HS-5 (cell line): ENCODE measurements at places on chromosomes 7 and 10.
A peak's percentile ranks its signal among the peaks of the same experiment; 100 is the strongest.

DNA sequence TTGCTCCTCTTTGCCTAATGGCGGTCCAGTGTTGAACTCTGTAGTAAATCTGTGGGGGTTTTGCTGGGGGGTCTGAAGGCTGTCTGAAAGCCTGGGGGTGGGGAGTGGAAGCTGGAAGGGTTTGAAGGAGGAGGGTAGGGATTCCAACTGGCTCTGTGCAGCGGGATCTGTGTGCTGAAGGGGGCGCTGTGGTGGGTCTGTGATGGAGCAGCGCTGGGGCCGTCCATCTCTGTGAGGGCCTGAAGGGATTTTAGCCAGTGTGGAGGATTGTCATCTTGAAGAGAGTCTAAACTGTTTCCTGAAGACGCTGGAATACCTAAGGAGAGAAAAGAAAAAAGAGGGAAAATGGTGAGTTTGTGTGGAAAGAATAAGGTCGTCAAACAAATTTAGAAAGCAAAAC, 129.2 kb downstream of the STRA8 start:
- no peak for DNase-seq

DNA sequence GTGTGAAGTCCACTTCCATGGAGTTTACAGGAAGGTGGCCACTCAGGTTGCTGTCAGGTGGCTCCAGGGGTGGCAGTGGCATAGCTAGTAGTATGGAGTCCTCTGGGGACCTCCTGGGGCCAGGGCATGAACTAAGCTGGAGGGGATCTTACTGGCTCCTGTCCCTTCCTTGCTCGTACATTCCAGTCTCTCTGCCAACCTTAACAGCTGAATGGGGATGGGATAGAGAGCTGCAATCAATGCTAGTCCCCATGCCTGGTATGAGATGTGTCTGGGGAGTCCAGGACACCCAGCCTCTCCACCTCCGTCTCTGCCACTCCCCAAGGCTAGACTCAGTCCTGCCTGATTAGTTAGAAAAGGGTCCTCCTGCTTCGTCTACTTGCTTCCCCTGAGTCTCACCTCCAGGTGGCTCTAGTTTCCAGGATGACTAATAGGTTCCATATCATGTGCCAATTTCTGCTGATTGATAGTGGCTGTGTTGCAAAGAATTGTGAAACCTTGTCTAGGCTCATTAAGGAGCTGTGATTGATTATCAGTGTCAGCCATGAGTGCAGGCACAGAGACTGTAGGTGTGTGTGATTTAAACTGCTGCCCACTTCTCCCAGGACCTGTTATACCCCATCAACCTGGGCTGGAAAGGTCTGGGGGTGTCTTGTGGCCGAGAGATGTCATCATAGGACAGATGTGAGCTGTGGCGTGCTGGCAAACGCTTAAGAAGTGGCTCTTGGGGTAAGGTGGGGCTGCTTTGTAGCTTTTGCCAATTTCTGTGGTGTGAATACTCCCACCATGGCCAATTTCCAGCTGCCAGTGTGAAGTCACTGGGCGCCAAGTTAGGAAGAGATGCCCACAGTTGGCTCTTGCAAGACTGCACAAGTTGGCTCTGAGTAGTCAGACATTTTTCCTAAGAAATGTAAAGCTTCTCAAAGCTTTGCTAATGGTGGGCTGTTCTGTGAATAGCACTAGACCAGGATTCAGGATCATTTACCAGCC, 59.8 kb downstream of the COL13A1 start:
- peak; percentile 93 for DNase-seq

GRCh38 chr7:24723178-24723530, 34.1 kb downstream of the GSDME start:
- DNase-seq, result no peak

- no peak for DNase-seq
These were observed 35.9 kb upstream of the AP5Z1 start for GRCh38 chr7:4739528-4739992.

DNA sequence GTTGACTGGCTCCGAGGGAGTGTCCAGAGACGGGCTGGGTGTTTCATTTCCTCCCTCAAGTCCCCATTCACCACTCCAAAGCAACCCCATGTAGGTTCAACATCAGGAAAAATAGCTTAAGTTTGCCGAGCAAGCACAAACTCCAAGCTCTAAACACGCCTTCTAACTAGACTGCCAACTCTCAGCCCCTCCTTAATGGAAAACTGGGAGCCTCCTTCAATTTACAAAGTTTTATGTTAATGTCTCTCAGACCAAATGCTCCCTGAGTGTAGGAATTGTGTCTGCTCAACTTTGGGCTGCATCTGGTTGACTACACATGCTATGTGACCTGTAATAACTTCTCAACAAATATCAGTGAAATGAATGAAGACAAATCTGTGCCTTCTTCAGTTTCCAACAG, 87.5 kb downstream of the FAM204A start:
- DNase-seq, result no peak

DNA sequence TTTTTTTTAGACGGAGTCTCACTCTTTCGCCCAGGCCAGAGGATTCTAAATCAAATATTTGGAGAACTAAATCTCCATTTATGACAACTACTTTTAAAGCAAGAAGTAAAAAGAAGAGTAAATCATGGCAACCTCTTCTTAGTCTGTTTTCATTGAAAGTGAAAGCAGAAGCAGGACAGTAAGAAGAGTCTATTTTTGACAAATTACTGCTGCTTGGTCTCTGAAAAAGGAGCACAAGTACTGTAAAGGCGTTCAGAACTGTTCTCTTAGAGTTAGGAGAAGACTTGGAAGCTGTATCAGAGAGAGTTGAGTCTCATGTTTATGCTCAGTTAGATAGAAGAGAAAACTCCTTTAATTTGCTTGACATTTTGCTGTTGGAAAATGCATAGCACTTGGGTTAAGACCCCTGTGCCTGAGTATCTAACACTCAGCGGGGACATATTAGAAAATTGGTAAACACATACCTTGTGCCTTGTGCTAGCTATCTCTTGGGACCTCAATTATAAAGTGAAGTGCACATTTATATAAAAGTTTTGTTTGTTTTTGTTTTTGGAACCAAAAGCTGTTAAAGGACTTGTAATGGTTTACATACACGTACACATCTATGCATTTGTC, 433.0 kb downstream of the ANKRD7 start:
- no peak for DNase-seq

DNA sequence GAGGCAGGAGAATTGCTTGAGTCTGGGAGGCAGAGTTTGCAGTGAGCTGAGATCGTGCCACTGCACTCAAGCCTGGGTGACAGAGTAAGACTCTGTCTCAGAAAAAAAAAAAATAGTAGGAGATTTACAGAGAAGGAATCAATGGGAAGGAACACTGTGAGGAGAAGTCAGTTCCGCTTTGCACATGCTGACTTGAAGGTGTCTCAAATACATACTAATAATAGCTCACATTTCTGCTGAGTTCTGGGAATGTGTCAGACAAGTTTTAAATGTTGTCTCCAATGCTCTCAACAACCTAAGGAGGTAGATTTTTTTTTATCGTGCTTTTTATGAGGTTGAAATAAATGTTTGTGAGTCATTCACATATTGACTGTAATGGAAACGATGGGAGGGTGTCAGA, 654.9 kb upstream of the CELF2 start:
- no peak for DNase-seq

DNA sequence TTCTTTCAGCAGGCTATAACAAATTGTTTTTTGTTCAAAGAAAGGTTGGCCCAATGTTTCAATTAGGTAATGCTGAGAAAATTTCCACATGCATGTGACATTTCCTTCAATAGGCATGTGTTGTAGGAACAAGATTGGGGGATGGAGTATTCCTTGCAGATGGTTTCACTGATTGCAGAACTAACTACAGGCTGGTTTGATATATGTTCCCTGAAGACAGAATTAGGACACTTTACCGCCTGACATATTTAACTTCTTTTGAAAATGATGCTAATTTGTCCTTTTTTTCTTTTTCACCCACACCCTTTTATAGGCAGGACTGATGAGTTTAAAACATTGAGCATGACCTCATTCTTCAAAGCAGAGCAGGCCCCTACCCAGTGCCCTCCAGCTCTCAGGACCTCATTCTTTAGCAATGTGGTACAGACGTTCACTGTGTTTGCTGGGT, 163.3 kb downstream of the CPED1 start:
- no peak for DNase-seq

DNA sequence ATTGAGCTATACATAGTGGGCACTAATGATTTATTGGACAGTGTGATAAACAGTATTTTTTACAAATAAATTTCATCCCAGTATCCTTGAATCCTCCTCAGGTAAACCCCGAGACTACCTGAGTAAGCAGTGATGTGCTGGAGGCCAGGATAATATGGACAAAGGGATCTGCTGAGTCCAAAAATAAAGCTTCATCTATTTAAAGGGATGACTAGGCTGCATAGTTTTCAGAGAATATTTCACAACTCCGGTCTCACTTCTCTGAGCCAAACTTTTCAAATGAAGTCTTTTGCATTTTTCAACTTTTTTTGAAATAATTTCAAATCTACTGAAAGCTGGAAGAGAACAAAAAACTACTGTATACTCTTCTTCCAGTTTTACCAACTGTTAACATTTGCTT, 2.5 kb downstream of the ACTR3B start:
- no peak for DNase-seq
